ENCODE measurements at places on chromosomes 3 and 15. TPM values are rescaled to one million over a fixed set of nuclear protein-coding genes. Genes with fewer than 3 reads are reported as not detected.

Gene PP2D1
- not detected for total RNA-seq

Gene TMEM207
- total RNA-seq, result not detected

Gene USP50
- 1.2 TPM for total RNA-seq

Gene EMC7
- total RNA-seq, result 33.0 TPM

Gene ZBTB20
- total RNA-seq, result 71.3 TPM

Gene IP6K2
- total RNA-seq, result 77.9 TPM

Gene MOBP
- not detected for total RNA-seq

Gene SEMA3F
- total RNA-seq, result 46.2 TPM

Gene RBPMS2
- total RNA-seq, result 2.6 TPM

Gene LARP6
- total RNA-seq, result 105 TPM

Gene ITGA11
- 10.6 TPM for total RNA-seq

GRCh38 chr3:195097331-195098255 is 173.4 kb downstream of the XXYLT1 start:
- DNase-seq, result no peak

- no peak for DNase-seq
Observed at GRCh38 chr3:116038968-116039650, 406.2 kb downstream of the LSAMP start.

DNA sequence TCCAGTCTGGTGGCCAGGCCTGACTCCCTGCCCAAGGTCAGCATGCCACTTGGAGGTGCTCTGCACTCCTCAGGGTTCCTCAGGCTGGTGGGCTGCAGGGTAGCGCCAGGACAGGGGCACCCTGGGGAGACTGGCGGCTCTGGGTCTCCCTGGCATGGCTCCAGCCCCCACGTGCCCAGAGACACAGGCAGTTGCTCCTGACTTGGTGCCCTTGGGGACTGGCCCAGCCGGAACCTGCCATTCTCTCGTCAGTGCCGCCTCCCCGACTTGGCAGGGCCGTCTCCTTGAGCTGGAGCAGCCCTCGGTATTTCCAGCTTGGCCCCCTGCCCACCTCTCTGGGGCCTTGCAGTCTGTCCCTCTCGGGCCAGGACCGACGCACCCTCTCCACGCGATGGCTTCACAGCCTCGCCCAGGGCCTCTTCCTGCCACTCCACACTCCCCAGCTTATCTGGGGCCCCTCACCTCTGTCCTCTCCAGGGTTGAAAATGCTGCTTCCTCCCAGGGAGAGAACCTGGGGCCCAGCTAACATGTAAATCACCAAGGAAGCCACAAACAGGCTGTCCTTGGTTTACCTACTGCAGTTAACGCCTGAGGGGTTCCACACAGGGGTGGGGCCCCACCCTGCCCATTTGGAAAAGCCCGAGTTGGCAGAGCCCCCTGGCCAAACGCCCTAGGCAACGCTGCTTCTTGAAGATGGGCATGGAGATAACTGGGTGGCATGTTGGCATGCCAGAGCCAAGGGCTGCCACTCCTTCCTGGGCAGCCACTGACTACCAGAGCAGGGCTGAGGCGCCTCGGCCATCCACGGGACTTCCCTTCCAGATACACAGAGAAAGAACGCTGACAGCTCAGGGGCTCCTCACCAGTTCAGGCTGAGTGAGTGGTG is 61.4 kb downstream of the SMAD6 start:
- no peak for DNase-seq

DNA sequence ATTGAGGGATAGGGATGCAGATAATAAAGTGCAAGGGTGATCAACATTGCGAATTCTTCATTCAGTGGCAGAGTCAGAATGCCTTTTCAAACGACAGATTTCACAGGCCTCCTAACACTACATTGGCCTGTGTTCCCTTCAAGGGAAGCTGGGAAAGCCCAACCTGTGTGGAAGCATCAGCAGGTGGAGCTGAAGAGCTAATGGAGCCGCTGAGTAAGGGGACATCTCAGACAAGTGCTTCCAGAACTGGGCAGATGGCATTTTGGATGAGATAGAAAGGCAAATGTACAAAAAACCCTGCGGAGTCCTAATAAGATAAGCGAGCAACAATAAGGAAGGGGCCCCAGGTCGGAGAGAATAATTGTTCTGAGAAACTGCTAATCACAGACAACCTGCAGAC is 8.5 kb upstream of the SLC24A5 start:
- DNase-seq, result no peak

DNA sequence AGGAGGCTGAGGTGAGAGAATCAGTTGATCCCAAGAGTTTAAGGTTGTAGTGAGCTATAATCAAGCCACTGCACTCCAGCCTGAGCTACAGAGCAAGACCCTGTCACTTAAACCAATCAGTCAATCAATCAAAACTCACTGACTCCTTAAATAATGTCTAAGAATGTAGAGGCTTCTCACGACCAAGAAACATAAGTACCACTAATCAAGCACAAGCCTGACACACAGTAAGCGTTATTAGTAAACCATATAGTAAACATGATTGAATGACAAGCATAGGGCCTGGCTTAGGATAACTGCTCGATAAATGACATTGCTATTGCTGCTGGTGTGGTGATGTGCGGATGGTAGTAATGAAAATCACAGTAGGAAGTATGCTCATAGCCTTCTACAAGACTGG is 29.4 kb downstream of the C3orf85 start:
- DNase-seq, result no peak

DNA sequence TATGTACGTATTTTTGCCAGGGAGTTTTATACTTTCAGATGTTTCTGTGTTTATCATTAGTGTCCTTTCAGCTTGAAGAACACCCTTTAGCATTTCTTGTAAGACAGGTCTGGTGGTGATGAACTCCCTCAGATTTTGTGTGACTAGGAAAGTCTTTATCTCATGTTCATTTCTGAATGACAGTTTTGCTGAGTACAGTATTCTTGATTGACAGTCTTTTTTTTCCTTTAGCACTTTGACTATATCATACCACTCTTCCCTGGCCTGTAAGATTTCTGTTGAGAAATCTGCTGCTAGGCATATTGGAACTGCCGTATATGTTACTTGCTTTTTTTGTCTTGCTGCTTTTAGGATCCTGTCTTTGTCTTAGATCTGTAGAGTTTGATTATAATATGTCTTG is 5.8 kb downstream of the LNP1 start:
- no peak for DNase-seq

- no peak for DNase-seq
Observed at GRCh38 chr3:79767905-79768267, at the start of gene ROBO1. ROBO1 (minus strand) TSS chr3:79767998.

- no peak for DNase-seq
Observed at GRCh38 chr15:44328135-44328534, 39.6 kb downstream of the GOLM2 start.

GRCh38 chr3:57274845-57275244 is 17.6 kb downstream of the ASB14 start:
- DNase-seq, result no peak

DNA sequence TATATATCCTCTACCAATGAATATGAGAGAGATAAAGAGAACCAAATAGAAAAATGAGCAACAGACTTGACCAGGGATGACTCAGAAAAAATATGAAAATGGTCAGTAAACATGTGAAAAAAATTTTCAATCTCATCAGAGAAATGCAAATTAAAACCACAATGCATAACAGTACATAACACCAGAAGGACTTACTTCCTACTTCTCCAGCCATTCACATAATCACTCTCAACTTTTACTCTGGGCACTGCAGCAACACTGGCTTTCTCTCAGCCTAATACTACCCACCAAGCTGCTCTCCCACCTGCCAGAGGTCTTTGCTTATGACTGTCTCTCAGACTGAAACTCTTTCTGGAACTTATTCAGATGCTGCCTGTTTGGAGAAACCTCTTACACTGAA is 49.4 kb downstream of the DPH6 start:
- DNase-seq, result no peak

DNA sequence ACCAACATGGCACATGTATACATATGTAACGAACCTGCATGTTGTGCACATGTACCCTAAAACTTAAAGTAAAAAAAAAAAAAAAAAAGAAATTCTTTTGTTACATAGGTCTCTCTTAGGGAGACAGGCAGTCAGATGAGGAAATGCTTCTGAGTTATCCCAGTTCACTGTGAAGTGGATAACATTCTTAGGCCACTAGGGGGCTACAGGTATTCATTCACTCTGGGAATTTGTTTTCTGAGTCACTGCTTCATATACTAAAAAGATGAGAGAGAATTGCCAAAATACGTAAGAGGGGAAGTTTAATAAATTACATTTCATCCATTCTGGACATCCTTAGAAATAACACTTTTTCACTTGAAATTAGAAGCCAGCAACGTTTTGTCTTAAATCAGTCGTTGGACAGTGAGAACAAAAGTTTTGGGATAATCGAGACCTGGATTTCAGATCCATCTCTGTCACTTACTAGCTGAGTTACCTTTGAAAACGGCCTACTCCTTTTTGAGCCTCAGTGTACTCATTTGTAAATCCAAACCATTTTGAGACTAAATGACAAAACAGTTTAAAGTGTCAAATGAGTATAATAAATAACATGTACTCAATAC is 738.4 kb upstream of the ALCAM start:
- DNase-seq, result no peak

DNA sequence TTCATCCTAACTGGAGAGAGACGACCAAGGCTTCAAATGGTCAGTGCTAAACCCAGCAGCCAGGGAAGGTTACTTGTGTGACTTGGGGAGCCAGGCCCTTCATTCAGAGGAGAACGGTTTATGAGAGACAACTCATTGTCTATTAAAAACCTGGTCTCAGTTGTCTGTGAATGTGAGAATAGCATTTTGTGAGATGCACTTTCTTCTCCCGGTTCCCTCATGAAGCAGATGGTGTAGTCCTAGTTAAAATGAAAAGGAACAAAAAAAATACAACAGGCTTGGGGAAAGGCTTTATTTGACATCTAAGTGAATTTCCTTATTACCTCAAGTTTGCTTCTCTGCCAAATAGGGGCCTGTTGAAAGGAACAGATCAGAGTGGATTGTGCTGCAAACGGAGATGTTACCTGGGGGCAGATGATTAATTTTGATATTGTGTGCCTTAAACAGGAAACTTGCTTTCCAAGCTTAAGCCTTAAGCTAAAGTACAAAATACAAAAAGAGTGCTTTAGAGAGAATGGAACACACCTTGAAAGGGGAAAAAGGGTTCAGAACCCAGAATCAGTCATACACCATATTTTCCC is 202.7 kb upstream of the BHLHE40 start:
- no peak for DNase-seq

DNA sequence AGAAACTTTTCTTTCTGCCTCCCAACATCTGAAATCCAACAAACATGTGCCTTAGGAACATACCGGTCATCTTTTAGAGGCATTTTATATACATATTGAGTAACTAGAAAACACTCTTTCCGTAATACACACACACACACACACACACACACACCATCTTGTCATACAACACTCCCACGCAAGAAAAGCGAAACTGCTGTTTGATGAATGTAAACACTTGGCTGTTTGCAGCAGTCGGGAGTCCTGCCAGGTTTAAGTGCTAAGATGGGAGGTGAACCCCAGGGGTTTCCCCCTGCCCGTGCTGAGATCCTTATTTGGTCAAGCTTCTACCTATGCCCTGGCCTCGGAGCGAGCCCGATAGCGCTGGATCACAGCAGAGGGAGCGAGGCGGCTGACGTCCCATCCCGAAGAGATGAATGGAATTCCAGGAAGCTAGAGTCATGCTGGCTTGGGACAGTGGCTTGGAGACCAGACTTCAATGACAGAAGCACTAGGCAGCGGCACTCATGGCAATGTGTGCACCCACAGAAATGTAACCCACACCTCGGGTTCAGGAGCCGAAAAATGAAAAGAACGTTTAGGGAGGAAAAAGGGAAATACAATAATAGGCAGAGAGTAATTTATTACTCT is 1.3 kb upstream of the THBS1 start:
- peak; percentile 73 for DNase-seq

GRCh38 chr3:42537350-42537749 is 34.9 kb downstream of the VIPR1 start:
- DNase-seq, result no peak

- DNase-seq, result no peak
Observed at GRCh38 chr15:89912674-89913396, at the start of gene ARPIN. ARPIN (minus strand) TSS chr15:89912952; CDS start chr15:89912835, 117 bp downstream.

GRCh38 chr15:92161039-92161670 is 232.5 kb upstream of the ST8SIA2 start:
- DNase-seq, result no peak

DNA sequence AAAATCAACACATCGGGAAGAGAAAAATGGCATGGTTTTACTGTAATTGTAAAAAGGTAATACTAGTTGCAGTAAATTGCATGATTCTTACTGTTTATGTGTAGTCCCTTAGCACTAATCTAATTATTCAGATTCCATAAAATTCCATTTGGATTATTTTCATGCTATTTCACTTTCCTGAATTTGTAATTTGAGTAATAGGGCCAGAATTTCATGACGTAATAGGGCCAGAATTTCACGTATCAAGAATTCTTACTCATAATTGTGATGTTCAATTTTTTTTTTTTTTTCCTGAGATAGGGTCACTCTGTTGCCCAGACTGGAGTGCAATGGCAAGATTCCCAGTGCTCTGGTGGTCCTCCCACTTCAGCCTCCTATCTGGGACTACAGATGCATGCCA is 2.9 kb upstream of the U2SURP start:
- no peak for DNase-seq

- DNase-seq, result no peak
Observed at GRCh38 chr3:112931736-112932521, 43.0 kb downstream of the CD200R1 start.

GRCh38 chr15:63930034-63930433 is 96.3 kb upstream of the HERC1 start:
- no peak for DNase-seq

GRCh38 chr3:70149714-70150400 is 150.3 kb downstream of the SAMMSON start:
- DNase-seq, result no peak

- no peak for DNase-seq
Observed at GRCh38 chr15:61250613-61251012, 21.5 kb upstream of the RORA start.

DNA sequence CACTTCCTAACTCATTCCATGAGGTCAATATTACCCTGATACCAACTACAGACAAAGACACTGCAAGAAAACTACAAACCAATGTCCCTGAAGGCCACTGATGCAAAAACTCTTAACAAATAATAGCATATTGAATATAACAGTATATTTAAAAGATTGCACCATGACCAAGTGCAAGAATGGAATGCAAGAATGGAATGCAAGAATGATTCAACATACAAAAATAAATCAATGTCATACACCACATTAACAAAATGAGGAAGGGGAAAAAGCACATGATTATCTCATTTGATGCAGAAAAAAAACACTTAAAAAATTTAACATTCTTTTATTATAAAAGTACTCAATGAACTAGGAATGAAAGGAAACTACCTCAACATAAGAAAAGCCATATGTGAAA is 463.1 kb upstream of the NECTIN3 start:
- no peak for DNase-seq

- no peak for DNase-seq
Observed at GRCh38 chr3:53346922-53347260, 452 bp downstream of the DCP1A start.

- no peak for DNase-seq
Observed at GRCh38 chr3:27796365-27796875, 74.3 kb upstream of the EOMES start.

- DNase-seq, result no peak
Observed at GRCh38 chr3:45365060-45365459, 23.3 kb upstream of the LARS2 start.
